ENCODE measurements at places on chromosomes 2 and 18. TPM values are rescaled to one million over a fixed set of nuclear protein-coding genes. Genes with fewer than 3 reads are reported as not detected.
A peak's percentile ranks its signal among the peaks of the same experiment; 100 is the strongest.

DNA sequence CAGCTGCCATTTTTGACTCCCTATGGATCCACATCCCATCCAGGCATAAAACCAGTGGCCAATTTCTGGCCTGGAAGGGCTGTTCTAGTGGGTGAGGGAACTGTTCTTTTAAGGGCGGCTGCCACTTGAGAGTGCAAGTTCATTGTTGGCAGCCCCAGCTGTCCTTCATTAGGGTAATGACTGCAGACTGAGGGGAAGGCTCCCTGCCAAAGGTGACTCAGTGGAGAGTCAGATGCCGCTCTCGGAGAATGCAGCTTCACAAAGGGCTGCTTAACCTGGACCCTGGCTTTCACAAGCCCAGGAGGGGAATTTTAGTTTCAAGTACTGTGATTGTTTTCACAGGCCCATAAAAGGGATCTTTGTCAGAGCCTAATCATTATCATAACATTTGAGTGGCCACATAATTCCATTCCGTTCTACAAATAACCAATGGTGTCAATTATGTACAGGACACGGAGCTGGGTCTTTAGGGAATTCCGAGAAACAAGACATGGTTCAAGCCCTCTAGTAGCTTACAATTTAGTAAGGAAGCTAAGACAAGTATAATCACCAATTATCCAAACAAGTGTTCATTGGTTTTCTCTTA, 235.7 kb downstream of the CDCA7 start:
- DNase-seq = no peak

The WNT6 gene
- total RNA-seq = 0.26 TPM

DNA sequence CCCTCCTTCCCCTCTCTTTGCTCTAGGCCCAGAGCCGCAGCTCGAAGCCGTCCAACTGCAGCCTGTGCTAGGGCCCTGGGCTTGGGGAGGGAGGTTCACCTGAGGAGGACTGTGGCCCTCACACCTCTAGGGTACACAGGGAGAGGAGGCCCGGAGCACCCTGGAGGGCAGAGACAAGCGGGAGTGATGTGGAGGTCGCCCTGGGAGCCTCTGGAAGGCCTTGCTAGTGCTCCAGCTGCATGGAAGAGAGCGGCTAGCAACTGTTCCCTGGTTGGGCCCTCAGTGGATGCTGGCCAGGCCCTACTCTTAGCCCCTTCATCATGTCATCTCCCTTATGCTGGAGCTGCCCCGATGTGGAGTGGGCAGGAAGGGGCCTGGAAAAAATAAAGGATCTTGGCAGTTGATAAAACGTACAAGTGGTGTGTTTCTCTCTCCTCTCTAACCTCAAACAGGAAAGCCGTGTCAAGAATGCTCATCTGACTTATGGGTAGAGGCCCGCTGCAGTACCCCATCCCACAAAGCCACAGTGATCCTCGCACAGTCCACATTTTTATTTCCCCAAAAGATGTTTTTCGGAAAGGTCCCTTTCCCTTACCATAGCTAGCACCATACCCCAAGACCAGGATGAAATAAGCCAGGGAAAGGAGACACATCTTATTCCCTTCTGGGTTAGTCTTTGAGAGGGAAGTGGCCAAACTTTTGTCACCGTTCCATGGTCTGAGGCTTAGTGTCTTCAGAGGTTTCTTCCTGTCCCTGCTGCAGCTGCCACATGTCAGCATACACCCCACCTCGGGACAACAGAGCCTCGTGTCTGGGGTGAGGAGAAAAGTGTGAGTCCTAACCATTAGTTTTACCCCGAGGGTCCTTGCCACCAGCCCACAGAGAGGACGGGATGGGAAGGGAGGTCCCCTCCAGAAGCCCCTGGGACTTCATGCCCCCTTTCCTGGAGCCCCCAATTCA, 2.9 kb downstream of the ZFAND2B start:
- no peak for DNase-seq

GRCh38 chr2:125564471-125564870, 1091.5 kb upstream of the GYPC start:
- no peak for DNase-seq

The POTEC gene
- total RNA-seq = not detected

DNA sequence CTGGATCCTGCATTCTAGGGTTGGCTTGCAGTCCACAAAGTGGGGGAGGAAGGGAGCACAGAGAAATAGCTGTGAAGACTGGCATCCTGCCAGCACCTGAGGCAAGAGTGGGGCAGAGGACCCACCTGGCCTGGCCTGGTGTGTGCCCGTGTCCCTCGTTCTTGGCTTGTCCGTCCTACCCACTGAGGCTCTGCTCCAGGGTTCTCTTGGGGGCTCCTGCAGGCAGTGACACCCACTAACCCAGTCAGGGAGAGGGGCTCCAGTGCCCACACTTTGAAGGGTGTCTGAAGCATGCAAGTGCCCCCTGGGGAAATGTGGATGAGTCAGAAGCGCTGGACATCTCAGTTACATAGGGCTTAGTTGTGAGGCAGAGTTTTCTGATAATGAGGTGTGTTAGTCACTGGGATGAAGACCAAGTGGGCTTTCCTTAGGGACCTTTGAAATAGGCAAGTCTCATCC, 79.4 kb downstream of the SLC4A3 start:
- DNase-seq = no peak

DNA sequence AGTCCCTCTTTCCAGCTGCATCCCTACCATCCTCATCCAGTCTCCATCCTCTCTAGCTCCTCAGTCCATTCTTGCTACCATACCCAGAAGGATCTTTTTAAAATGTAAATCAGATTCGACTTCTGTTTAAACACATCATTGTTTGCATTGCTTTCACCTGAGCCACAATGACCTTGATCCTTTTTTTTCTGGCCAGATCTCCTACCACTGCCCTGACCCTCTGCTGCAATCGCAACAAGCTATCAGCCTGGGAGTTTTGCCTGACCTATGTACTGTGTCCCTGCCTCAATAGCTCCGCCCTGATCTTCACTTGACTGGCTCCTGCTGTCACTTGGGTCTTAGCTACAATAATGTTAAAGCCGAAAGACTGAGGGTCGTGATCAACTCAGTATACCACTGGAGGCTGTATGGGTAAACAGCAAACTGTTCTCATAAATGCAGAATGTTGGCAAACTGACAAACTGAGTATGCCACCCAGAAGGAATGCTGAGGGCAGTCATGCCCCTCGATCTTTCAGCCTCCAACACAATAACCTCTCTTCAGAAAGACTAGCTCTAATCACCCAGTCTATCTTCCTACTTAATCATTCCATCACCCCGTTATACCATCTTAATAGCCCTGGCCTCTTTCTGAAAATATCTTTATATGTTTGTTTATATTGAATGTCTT, 2.6 kb upstream of the RBM43 start:
- no peak for DNase-seq

DNA sequence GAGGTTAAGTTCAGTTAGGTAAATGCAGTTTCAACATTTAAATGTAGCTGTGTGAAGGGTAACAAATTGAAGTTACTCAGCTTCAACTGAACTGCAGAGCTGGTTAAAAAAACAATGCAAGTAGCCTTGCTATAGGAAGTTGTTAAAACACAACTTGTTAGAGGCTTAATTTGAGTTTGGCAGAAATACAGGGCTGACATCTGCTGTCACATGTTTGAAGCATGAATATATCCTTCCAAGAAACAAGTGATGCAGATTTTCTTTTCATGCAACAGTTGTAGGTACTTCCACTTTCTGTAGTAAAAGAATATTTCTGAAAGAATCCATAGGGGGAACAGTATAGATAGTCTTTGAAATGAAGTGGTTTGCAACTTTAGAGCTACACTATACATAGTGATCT, 208.7 kb upstream of the RASGRP3 start:
- no peak for DNase-seq

DNA sequence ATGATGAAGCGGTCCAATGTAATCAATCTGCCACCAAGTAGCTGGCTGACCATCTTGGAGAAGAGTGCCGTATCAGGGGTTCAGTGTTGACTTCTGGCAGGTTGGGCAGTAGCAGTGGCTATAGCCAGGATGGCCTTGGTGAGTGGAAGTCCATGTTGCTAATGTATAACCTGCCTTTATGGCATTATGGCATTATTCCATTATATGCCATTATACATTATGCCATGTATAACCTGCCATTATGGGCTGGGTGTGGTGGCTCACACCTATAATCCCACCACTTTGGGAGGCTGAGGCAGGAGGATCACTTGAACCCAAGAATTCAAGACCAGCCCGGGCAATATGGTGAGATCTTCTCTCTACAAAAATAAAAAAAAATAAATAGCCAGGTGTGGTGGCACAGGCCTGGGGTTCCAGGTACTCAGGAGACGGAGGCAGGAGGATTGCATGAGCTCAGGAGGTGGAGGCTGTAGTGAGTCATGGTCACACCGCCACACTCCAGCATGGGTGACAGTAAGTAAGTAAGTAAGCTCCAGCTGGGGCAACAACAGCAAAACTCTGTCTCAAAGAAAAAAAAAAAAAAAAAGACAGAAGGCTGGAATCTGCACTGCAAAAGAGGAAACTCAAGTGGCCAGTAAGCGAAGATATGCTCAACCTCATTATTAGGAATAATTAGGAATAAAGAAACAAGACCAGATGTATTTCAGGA, 24.4 kb upstream of the EMILIN2 start:
- DNase-seq = no peak

DNA sequence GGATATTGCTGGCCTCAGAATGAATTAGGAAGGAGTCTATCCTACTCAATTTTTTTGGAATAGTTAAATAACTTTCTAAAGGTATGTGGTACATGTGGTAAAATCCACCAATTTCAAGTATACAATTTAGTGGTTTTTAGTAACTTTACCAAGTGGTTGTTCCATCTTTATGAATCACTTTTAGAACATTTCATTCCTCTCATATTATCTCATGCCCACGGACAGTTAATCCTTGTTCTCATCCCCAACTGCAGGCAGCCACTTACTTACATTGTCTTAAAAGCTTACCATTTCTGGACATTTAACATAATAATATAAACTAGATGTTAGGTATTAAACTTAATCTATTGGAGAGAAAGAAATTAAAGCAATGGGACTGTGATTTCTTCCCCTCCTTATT, 146.3 kb upstream of the ZC3H15 start:
- no peak for DNase-seq

DNA sequence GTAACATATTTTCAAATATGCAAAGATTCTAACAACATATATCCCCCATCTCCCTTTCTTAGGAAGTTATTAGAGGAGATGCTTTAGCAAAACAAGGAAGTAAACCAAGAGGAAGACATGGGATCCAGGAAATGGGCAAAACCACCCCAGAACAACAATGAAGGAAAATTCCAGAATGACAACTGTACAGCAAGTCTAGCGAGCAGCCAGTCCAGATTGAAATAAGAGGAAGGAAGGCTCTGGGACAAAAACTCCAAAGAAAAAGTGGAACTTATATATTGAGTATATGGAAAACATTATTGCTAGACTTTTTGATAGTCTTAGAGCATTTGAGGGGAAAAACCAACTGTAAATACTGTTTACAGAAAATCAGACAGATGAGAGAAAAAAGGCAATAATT, 2.9 kb upstream of the ARPC2 start:
- DNase-seq = no peak

- DNase-seq = no peak
Measured at GRCh38 chr2:11420671-11421070, 45.3 kb downstream of the E2F6 start.

DNA sequence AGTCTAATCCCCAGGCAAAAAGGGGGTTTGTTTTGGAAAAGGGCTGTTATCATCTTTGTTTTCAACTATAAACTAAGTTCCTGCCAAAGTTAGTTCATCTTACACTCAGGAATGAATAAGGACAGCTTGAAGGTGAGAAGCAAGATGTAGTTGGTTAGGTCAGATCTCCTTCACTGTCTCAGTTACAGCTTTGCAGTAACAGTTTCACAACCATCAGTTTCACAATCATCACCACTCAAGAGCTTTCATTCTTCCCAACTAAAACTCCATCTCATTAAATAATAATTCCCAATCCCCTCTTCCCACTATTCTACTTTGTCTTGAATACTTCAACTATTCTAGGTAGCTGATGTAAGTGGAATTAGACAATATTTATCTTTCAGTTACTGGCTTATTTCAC, 200.9 kb downstream of the NYAP2 start:
- no peak for DNase-seq

DNA sequence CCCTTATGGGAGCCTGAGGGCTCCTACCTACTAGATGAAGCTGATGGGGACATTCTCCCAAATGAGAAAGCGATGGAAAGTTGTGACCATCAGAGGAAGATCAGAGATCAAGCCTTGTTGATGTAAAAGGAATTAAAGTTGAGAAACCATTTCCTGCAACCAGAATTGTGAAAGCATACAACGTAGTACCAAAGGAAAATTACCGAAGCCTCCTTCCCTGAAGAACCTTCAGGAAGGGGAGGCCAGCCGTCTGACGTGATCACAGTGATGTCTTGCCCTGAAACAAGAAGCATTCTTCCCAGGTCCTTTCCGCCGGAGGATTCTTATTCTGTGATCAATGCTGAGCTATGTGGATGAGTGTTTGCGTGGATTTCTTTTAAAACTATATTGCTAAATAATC, 211.6 kb upstream of the TNP1 start:
- DNase-seq = no peak

GRCh38 chr2:210540900-210541289, 15.5 kb upstream of the CPS1 start:
- DNase-seq = no peak

The CHST9 gene
- total RNA-seq = not detected

The SLC23A3 gene
- total RNA-seq = 11.8 TPM

DNA sequence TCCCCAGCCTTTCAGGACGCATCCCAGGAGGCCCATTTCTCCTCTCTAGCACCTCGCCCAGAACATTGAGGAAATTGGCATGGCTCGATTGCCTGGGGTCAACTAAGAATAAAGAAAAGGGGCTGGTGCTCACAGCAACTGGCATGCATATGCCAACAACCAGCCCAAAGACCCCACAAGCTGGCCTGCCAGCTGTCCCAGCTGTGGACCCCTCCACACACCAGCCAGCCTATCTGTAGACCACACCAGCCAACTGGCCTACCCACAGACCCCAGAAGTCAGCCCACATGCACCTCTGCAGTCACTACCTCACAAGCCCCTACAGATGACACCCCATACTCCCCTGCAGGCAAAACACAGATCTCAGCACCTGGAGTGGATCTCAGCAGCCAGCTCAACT, 123.8 kb upstream of the ID2 start:
- no peak for DNase-seq

- DNase-seq = no peak
Measured at GRCh38 chr18:55047546-55047945, 88.3 kb upstream of the CCDC68 start.

GRCh38 chr2:25034081-25034480, 7.8 kb upstream of the EFR3B start:
- DNase-seq = no peak

- DNase-seq = no peak
Measured at GRCh38 chr2:183010112-183010511, 28.1 kb downstream of the NCKAP1 start.

The SOX11 gene
- total RNA-seq = not detected

GRCh38 chr2:62195421-62196277, at the start of gene B3GNT2:
B3GNT2 (plus strand) TSS chr2:62196115; CDS start chr2:62222221, 26,106 bp downstream.
- peak; percentile 79 for DNase-seq

- DNase-seq = no peak
Measured at GRCh38 chr2:215537611-215538010, 101.7 kb upstream of the FN1 start.

DNA sequence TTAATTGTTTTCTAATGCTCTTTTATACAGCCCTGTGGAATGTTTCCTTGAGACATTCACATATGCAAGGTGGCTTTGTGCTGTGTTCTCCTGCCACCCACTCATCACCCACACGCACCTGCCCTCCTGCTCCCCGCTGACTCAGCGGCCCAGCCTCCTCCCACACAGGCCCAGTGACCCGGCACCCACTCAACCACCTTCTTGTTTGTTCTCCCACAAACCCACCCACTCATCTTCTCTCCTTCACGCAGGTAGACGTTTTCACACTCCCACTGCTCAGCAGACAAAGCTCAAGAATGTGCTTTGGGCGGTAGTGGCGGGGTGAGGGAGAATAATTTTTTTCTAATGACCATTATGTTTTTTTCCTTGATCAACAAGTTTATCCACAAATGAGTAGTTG, 28.6 kb upstream of the NEMP2 start:
- no peak for DNase-seq

The CENPO gene
- total RNA-seq = 6.1 TPM

All from CD4-positive, alpha-beta memory T cell (primary cell).